ENCODE measurements at places on chromosomes 3 and 15. TPM values are rescaled to one million over a fixed set of nuclear protein-coding genes. Genes with fewer than 3 reads are reported as not detected.

The GREM1 gene
- total RNA-seq, result 527 TPM

The PDZRN3 gene
- total RNA-seq, result 14.3 TPM

The PPP1R14D gene
- not detected for total RNA-seq

The SLC28A1 gene
- total RNA-seq, result not detected

The TTC23 gene
- total RNA-seq, result 26.8 TPM

The THOC7 gene
- total RNA-seq, result 16.0 TPM

The SLC9C1 gene
- 0.70 TPM for total RNA-seq

The COL6A6 gene
- 0.08 TPM for total RNA-seq

The CADPS gene
- total RNA-seq, result 0.82 TPM

The GPR62 gene
- total RNA-seq, result not detected

The ACAD11 gene
- 41.2 TPM for total RNA-seq

The MYL3 gene
- total RNA-seq, result 0.08 TPM

The MESP2 gene
- 1.6 TPM for total RNA-seq

The GOLGA8G gene
- total RNA-seq, result not detected

The DNAH12 gene
- total RNA-seq, result under 0.01 TPM

The CPNE9 gene
- not detected for total RNA-seq

The KNG1 gene
- total RNA-seq, result not detected

The SV2B gene
- 0.12 TPM for total RNA-seq

The CD200 gene
- total RNA-seq, result 24.0 TPM

The ATP13A5 gene
- total RNA-seq, result not detected

The MEX3B gene
- 2.6 TPM for total RNA-seq

Measured in smooth muscle cell of the coronary artery (primary cell).